CD4-positive, alpha-beta T cell (primary cell): ENCODE measurements at places on chromosomes 16 and 17. TPM values are rescaled to one million over a fixed set of nuclear protein-coding genes. Genes with fewer than 3 reads are reported as not detected.
A peak's percentile ranks its signal among the peaks of the same experiment; 100 is the strongest.

DNA sequence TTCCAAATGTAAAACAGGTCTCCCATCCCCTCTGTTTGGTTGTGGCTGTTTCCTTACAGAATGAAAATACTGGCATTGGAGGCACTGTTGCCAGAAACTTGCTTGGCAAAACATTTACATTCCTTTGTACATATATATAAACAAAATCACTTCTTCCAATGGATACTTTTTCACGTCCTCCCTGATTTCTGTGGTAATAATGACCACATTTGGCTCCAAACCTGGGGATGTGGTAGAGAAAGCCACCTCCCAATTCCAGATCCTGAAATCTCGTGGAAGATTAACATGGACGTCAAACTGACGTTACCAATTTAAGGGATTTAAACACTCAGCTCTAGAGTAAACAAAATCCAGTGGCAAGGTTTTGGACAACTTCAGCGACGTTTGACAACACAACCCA is 370.8 kb upstream of the ZFHX3 start:
- DNase-seq, result no peak
- no peaks in the 10 kb centered on the region for H3K27me3 ChIP-seq
- H3K4me3 ChIP-seq, result no peak overlapping the region
- H3K4me1 ChIP-seq, result no peaks in the 10 kb centered on the region

DNA sequence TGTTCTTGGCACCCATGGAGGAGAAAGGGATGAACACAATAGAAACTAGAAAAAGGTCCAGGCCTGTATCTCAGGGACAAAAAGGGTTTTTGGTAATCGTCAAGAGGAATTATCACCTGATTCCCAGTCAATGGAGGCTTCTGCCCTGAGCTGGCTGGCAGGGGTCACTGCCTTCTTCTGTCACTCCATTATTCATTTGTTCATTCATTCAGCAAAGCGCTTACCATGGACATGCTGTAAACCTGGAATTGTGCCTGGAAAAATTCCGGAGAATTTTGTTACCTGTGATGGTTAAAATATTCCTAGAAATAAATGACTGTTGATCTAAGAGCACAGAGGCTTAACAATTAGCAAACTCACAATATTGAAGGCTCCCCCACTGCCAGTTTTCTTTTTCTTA is 212.3 kb downstream of the SHISA9 start:
- H3K27ac ChIP-seq, result no peak overlapping the region
- H3K27me3 ChIP-seq, result no peaks in the 10 kb centered on the region
- H3K36me3 ChIP-seq, result no peaks in the 10 kb centered on the region
- H3K4me1 ChIP-seq, result no peaks in the 10 kb centered on the region

- H3K4me3 ChIP-seq, result no peak within 1 kb of the TSS
- H3K27ac ChIP-seq, result no peak within 1 kb of the TSS
- no peaks in the 10 kb centered on the region for H3K36me3 ChIP-seq
- H3K4me1 ChIP-seq, result no peaks in the 10 kb centered on the region
- no peaks in the 10 kb centered on the region for H3K27me3 ChIP-seq
- no peak for DNase-seq
Observed at GRCh38 chr17:41008811-41009210, at the start of gene KRTAP3-1. TSS of gene KRTAP3-1 (minus strand) at chr17:41009128. CDS start at chr17:41009074, 54 bp downstream.

- H3K27ac ChIP-seq, result no peak overlapping the region
- peaks cover 13% of the 10 kb centered on the region for H3K4me1 ChIP-seq
- no peaks in the 10 kb centered on the region for H3K27me3 ChIP-seq
- H3K36me3 ChIP-seq, result no peaks in the 10 kb centered on the region
- no peak for DNase-seq
Observed at GRCh38 chr17:73600103-73600871, 44.0 kb downstream of the SDK2 start.

- H3K27ac ChIP-seq, result no peak overlapping the region
- H3K4me3 ChIP-seq, result no peak overlapping the region
- H3K36me3 ChIP-seq, result peaks cover 27% of the 10 kb centered on the region
- H3K4me1 ChIP-seq, result peaks cover 10% of the 10 kb centered on the region
- DNase-seq, result no peak
- no peaks in the 10 kb centered on the region for H3K27me3 ChIP-seq
Observed at GRCh38 chr16:15973421-15973820, 24.0 kb downstream of the ABCC1 start.

- no peak overlapping the region for H3K4me3 ChIP-seq
- DNase-seq, result no peak
- no peaks in the 10 kb centered on the region for H3K27me3 ChIP-seq
- peaks cover 40% of the 10 kb centered on the region for H3K36me3 ChIP-seq
- peaks cover 23% of the 10 kb centered on the region for H3K4me1 ChIP-seq
- no peak overlapping the region for H3K27ac ChIP-seq
Observed at GRCh38 chr16:67571981-67572431, 9.7 kb downstream of the CTCF start.

GRCh38 chr16:70736465-70737376 is 50.9 kb upstream of the MTSS2 start:
- no peaks in the 10 kb centered on the region for H3K27me3 ChIP-seq
- H3K27ac ChIP-seq, result peak overlapping the region; percentile 73
- peaks cover 47% of the 10 kb centered on the region for H3K4me1 ChIP-seq
- H3K4me3 ChIP-seq, result no peak overlapping the region
- peaks cover 14% of the 10 kb centered on the region for H3K36me3 ChIP-seq
- DNase-seq, result no peak

DNA sequence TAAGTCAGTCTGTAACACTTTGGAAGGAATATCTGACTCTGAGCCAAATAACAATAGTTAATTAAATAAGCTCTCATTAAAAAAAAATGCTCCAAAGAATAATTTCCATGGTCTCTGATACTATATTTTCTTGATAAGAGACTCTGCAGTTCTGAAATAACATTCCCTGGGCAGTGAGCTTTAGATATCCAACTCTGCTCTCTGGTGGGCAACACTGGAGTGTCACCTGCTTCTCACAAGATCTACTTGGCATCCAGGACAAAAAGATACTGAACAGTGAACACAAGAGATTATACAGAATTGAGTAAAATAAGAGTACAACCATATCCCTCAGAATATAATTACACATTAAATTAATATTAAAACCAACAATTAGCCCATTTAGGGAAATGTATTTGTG is 13.7 kb downstream of the BLMH start:
- no peak for DNase-seq
- no peak overlapping the region for H3K27ac ChIP-seq
- H3K27me3 ChIP-seq, result no peaks in the 10 kb centered on the region
- H3K36me3 ChIP-seq, result peaks cover 55% of the 10 kb centered on the region
- no peak overlapping the region for H3K4me3 ChIP-seq
- H3K4me1 ChIP-seq, result no peaks in the 10 kb centered on the region

DNA sequence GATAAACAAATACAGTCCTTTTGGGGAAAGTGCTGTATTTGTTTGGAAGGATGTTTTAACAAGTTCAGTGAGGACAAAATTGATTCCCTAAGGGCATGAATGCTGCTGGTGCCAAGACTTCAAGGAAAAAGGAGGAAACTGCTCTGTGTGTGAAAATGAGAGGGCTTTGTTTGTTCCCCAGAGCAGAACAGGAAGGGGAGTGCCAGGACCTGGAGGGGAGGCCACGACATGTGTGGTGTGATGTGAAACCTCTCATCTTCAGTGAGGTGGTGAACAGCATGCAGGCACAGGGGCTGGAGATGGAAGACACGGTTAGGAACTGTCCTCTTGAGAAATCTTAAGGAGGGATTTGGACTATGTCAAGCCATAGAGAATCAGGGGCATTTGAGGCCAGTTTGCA is 46.6 kb upstream of the GRIN2A start:
- DNase-seq, result no peak
- H3K36me3 ChIP-seq, result no peaks in the 10 kb centered on the region
- H3K27me3 ChIP-seq, result no peaks in the 10 kb centered on the region
- no peaks in the 10 kb centered on the region for H3K4me1 ChIP-seq
- no peak overlapping the region for H3K4me3 ChIP-seq

DNA sequence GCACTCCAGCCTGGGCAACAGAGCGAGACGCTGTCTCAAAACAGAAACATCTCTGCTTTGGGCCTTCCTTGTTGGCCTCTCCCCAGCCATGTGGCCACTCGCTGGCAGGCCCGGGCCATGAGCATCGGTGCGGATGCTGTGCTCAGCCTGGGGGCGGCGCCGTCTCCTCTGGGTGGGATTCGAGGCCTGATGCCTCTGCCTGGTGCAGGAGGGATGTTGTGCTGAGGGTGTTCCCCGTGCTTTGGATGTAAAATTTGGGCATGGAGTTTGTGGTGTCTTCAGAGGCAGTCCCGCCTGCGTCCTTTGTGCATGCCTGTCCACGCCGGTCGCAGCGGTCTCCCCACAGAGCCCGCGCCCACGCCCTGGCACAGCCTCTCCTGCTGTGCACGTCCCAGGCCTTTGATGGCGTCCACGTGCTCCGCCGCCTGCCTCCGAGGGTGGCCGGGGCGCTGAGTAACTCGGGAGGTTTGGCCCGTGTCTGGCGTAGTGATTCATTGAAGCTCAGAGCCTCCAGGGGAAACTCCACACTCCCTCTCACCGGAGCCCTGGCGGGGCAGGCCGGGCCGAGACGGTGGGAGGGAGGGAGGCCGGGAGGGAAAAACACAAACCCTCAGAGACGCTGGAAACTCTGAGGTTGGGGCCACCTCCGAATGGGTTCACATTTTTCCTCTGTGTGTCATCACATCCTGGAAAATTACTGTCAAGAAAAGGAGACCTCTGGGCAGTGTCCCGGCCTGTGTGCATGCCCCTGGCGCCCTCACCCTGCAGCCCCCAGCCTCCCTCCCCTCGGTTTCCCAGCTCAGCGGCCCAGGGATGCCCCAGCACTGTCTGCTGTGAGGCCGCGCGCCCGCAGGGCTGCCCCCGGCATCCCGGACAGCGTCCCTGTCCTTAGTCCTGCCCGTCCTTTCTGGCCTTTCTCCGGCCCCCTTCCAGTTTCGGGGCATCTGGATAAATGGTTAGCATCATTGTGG is 19.0 kb downstream of the CENPX start:
- no peak overlapping the region for H3K4me3 ChIP-seq
- DNase-seq, result no peak
- no peaks in the 10 kb centered on the region for H3K4me1 ChIP-seq
- no peaks in the 10 kb centered on the region for H3K27me3 ChIP-seq
- no peak overlapping the region for H3K27ac ChIP-seq

DNA sequence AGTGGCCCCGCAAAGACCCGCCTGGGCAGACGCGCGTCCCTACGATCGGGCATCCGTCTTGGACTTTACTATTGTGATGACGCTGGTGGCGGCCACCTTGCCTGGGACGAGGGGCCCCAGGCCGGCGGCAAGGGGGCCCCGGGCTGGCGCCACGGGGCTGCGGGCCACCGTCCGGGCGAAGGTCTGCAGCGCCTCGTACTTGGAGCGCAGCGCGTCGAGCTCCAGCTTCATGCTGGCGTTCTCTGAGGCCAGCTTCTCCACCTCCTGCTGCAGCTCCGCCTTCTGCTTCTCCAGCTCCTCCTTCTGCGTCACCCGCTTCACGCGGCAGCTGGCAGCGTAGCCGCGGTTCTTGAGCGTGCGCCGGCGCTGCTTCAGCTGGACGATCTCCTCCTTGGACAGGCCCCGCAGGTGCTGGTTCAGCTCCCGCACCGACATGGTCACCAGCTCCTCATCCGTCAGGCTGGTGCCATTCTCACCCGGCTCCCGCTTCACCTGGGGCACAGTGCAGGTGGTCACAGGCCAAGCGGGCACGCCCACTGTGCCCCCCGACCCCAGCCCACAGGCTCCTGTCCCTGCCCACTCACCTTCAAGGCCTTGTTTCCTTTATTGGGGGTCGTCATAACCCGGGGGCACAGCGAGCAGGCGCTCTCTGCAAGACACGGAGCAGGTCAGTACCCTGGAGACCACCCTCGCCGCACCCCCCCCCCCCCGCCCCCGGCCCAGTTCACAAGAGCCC is 4.8 kb upstream of the SIRT7 start:
- DNase-seq, result no peak
- H3K36me3 ChIP-seq, result peaks cover 4% of the 10 kb centered on the region
- no peaks in the 10 kb centered on the region for H3K27me3 ChIP-seq

The VPS4A gene
- total RNA-seq, result 62.4 TPM

The ZSCAN10 gene
- total RNA-seq, result 0.56 TPM

The PRSS33 gene
- not detected for total RNA-seq

The SMTNL2 gene
- total RNA-seq, result not detected

The C17orf100 gene
- 0.69 TPM for total RNA-seq
